ENCODE measurements at places on chromosomes 5 and 9.
A peak's percentile ranks its signal among the peaks of the same experiment; 100 is the strongest.

GRCh38 chr5:159697530-159697929, 218.8 kb upstream of the ADRA1B start:
- DNase-seq = no peak

DNA sequence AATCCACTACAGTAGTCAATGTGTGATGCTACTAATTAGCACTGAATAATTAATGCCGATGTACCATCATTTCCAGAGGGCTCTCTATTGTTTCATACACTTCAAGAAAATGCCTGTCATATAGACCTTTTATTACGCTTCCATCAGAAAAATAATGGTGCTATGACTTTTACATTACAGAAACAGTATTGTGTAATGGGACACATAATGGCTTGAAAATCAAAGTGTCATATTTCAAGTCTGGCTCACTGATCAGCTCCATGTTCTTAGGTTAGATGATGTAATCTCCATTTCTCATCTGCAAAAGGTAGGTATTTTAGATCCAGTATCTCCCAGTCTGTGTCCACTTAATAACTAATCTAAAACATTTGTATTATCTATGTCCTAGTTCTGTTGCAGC, 990.6 kb upstream of the TYRP1 start:
- no peak for DNase-seq

- DNase-seq = no peak
Measured at GRCh38 chr5:139371482-139372435, 11.3 kb downstream of the SLC23A1 start.

GRCh38 chr5:76425146-76425545, 22.1 kb downstream of the IQGAP2 start:
- DNase-seq = no peak

- no peak for DNase-seq
Measured at GRCh38 chr5:176789873-176790615, 20.3 kb upstream of the UNC5A start.

DNA sequence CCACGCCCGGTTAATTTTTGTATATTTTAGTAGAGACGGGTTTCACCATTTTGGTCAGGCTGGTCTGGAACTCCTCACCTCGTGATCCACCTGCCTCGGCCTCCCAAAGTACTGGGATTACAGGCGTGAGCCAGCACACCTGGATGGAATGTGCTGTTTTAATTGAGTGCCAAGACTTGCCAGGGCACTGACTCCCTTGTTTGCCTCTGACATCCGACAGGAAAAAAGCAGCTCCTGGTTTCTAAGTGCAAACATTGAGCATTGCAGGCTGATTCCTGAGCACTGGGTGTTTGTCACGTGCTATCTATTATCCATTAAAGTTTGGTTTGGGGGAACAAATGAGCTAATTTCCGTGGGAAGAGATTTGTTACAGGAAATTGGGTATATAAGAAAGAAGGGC, 70.6 kb upstream of the CKMT2 start:
- no peak for DNase-seq

- no peak for DNase-seq
Measured at GRCh38 chr9:104864675-104865104, 63.3 kb downstream of the ABCA1 start.

DNA sequence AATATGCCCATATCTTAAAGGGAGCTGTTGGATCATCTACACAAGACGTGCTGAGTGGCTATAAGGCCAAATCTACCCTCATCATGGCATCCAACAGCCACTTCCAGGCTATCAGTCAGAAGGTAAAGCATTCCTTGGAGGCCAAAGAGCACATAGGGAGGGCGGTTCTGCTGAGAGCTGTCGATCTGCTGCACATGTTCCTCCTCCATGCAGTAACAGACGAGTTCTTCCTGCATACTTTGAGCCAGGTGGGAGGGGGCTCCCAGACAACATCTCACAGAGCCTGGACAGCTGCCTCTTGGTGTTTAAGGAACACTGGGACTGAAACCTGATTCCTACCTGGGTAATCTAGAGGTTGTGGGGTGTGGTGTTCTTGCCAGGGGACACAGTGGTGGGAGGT, 93.3 kb upstream of the RAI14 start:
- DNase-seq = no peak

- peak; percentile 61 for DNase-seq
Measured at GRCh38 chr9:85741095-85741874, 469 bp downstream of the AGTPBP1 start.

GRCh38 chr9:7615344-7615743, 184.2 kb downstream of the DMAC1 start:
- no peak for DNase-seq

GRCh38 chr9:125966959-125967711, 220.0 kb downstream of the PBX3 start:
- DNase-seq = no peak

DNA sequence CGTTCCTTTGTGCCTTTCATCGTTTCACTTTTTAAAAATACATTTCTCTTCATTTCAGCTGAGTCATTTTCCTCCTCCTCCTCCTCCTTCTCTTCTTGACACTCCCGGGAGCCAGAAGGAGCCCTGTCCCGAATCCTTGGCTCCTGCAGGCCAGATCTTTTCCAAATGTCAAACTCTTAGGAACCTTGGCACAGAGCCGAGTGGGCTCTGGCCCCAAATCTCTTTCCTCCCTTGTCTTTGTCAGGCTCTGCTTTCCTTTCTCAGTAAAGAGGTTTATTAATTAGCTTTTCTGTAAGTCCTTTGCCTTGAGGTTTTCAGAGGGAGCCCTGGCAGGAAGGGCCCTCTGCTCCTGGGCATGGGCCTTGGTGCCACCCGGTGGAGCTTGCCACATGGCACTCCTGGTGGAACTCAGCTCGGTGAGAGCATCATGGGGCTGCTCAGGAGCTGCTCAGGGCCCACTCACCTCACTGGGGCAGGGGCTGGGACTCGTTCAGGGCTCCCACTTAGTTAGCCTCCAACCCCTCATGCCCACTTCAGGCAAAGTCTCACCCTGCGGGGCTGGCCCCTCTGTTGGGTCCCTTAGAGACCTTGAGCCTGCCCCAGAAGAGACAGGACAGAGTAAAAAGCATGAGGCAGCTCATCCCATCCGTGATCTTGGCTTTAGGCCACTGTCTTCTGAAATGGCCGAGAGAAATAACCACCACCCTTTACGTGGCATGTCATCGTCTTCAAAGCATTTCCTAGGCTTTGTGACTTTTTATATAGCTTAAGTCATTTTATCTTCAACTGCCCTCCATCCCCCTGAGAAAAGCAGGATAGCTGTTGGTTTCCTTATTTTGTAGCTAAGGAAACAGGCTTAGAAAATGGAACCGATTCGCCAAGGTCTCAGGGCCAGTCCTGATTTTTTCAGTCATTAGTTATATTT, 17.1 kb downstream of the STC2 start:
- no peak for DNase-seq

- no peak for DNase-seq
Measured at GRCh38 chr9:4657426-4658159, 4.5 kb upstream of the PLPP6 start.

All from WTC11 (cell line).